ENCODE measurements at places on chromosomes 6 and 20.

DNA sequence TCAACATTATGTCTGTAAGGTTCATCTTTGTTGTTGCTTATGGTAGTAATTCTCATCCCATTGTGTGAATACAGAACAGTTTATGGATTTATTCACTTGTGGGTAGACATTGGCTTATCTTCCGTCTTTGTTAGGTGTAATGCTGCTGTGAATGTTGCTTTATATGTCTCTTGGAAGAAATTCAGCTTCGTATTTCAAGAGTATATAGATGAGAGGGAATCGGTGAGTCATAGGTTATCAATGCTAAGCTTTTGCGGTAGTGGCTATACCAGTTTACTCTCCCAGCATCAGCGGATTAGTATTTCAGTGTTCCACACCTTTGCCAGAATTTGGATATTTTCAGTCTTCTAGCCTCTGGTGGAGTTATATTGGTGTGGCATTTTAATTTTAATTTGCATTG lies 77.8 kb downstream of the ZFAND3 start:
- peak; percentile 18 for DNase-seq

DNA sequence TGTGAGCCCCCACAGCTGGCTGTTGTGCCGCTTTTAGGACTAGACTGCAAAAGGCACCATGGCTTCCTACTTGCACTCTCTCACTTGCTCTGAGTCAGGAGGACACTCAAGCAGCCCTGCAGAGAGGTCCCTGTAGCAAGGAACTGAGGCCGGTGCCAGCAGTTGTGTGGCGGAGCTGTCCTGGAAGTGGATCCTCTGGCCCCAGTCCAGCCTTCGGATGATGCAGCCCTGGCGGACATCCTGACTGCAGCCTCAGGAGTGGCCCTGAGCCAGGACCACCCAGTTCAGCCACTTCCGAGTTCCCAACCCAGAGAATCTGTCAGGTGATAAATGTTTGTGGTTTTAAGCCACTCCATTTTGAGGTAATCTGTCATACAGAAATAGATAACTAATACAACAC lies 17.5 kb downstream of the CTCFL start:
- DNase-seq = peak; percentile 61

GRCh38 chr6:116286773-116287358 lies 7.1 kb upstream of the TSPYL1 start:
- DNase-seq = no peak

DNA sequence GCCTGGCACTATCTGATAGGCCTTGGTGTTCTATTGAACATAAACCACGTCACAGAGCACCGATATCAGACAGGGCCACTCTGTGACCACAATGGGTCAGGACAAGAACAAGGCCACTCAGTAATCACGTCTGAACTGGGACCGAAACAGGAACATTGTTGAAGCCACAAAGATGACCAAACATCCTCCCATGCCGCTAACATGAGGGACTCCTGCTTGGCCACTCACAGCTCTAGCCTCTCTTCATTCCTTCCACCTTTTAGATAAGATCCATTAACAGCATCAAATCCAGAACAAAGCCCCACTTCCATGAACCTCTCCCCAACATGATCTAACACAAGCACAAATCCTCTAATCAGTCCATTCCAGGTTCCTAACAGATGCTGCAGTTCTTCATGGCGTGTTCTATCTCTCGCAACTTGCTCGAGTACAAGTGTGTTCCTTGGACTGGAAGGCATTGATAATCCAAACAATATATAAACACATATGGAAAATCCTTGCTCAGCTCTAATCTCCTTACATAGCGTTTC lies 7.4 kb downstream of the SIRT5 start:
- DNase-seq = no peak

- DNase-seq = no peak
Measured at GRCh38 chr6:109389650-109390274, 7.5 kb upstream of the CD164 start.

DNA sequence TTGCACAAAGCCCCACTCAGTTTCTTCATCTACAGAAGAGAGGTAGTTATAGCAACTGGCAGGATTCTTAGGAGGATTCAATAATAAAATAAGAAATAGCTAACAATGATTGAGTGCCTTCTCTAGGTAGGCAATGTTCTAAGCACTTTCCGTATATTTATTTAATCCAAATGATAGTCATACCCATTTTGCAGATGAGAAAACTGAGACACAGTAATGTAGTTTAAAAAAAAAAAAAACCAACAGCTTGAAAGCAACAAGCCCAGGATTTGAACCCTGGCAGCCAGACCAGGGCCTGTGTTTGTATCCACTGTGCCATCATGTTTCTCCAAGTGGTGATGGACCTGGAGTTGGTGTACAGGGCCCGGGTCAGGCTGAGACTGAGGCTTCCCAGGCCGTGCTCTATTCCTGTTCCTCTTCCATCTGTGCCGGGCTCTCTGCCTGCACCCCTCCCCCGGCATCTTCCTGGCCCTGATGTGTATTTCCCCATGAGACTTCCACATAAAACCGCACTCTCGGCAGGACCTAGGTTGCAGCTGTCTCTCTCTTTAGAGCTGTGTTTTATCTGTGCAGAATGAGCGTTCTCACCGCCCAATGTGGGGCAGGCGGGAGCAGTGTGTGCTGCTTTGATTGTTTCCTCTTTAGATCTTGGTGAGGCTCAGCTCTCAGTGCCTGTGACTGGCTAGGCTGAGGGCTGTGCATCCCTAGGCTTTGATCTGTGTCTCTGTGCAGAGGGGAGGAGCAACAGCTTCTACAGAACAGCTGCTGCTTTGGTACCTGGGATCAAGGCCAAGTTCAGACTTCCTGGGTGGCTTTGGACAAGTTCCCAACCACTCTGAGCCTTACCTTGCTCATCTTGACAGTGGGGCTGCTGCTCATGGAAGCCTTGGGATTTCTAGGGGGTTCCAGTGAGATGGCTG lies 49.5 kb downstream of the TOX2 start:
- DNase-seq = peak; percentile 32

GRCh38 chr6:90463359-90463758 lies 123.5 kb downstream of the MAP3K7 start:
- no peak for DNase-seq

Measured in Daoy (cell line).